ENCODE measurements at places on chromosomes 3 and 15. TPM values are rescaled to one million over a fixed set of nuclear protein-coding genes. Genes with fewer than 3 reads are reported as not detected.

DNA sequence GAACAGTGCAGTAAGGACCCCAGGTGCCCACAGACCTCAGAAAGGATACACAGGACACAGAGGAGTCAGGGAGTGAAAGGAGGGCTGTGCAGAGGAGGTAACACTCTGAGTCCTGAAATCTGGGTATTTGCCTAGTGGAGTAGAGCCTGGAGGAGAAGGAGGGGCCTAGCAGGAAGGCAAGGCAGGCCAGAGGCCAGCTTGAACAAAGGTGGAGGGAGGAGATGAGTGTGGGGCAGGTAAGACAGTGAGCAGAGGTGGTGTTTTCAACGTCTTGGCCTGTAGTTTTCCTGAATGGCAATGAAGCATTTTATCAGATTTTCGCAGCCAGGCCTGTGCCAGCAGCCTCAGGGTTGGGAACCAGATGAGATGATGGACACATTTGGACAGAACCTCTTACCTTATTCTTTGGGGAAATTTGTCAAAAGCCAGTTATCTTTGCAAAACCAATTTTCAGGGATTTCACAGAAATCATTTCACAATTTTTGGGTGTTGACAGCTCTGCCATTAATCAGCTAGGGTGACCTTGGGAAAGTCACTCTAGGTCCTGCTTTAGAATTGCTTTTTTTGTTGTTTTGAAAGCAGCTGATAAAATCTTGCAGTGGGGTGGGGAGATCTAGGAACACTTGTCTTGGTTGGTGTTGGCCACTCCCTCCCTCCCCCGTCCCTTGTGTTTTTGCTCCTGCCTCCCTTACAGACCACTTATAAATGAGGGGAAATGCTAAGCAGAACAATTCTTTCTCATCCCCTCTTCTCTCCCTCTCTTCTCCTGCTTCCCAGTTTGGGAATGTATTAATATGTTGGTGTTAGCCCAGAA is 38.4 kb downstream of the SPSB4 start:
- no peak for DNase-seq

DNA sequence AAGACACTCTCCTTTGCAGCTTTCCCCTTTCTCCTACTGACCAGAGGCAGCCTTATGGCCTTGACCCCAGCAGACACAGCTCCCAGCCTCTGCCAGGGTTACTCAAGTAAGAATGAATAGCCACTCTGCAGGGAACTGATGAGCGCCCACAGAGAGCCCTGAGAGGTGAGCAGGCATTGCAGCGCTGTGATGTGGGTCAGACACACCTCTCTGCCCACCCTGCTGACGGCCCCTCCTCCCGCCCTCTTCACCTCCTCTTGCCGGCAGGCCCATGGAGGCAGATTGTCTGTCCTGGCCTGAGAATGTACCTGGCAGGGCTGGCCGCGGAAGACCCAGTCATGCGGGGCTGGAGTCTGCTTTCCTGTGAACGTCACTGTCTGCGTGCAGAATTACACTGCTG is 512.6 kb upstream of the PPP2R3A start:
- DNase-seq: no peak

DNA sequence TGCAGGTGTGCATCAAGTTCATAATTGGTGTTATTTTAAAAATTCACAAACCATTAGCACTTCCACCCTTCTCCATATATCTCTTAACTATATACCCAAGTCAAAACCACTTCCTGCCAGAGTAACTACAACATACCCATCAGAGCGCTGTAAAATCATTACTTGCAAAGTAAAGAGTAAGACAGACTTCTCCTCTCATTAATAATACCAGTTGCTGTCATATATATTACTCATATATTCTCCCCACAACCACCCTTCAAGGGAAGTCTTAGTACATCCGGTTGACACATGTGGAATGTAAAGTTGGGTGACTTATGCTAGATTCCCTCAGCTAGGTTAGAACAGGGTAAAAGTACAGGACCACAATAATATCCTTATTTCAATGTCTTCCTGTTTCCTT is 5.6 kb downstream of the TERC start:
- DNase-seq: peak; percentile 63

DNA sequence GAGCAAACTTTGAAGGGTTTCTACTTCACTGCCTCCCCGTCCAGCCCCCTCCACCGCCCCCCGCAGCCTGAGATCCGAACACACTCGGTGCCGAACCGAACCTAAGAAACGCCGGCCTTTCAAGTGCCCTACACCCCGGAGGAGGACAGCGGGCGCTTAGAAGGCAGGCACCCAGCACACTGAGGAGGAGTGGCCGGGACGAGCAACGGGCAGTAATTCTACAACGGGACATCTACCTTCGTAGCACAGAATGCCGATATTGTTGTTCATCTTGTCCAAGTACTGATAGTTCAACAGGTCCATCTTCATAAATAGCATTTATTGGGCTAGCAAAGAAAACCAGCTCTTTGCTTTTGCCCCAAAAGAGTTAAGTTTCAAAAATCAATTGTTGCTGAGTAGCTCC is 513 bp downstream of the VGLL4 start:
- DNase-seq: no peak

DNA sequence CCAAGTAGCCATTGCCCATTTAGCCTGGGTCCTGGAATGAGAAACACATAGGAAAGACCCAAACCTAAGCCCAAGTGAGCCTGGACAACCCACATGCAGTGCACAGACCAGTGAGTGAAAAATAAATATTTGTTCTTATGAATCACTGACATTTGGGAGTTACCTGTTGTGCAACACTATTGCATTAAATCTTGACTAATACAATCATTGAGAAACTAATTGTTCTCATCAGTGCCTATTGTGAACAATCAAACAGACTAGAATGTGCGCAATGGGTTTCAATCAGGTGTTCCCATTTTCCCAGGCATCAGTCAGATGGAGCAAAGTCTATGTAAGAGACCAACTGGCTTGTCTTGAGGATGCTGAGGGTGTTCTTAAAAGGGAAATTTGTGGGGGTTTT is 54.7 kb upstream of the CNOT10 start:
- DNase-seq: no peak

DNA sequence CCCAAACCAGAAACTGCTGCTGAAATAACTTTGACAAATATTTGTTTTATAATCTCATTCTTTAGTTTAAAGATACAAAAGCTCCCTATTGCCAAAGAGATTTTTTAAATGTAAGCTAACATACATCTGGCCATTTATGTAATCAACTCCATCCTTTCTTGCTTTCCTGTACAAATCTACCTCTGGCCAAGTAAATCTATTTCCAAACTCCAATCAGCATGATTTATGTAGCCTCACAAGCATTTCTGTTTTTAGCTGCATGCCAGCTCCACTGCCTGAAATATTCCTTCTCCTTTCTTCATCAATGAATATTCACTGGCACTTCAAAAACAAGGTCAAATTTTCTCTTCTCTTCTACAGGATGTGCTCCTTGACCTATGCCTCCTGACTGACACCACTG is 80.0 kb downstream of the SHOX2 start:
- no peak for DNase-seq

CNTN6 gene
- not detected for total RNA-seq

ADAMTS9 gene
- 38.2 TPM for total RNA-seq

NEK4 gene
- 11.6 TPM for total RNA-seq
